Activated CD4-positive, alpha-beta T cell treated with anti-CD3 and anti-CD28 coated beads, Interleukin-2, amount 50 U/mL, for 24 hours (primary cell): ENCODE measurements at places on chromosomes 11 and 22.

DNA sequence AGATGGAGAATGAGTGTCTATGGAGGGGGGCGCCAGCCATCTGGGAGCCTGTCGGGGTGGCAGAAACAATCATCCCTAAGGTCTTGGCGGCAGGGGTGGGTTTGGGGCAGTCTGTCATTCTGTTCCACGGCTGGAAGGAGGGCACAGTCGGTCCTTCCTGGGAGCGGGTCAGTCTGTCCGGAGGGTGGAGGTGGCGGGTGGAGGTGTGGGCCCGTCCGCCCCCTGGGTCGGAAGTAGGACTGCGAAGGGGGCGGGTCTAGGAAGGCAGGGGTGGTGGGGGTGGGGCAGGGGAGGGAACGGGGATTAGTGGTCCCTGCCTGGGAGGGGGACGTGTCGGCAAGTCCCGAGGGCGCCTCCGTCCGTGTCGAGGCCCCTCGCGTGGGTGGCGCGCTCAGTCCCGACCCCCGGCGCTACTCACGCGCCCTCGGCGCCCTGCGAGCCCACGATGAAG lies 461 bp downstream of the TBC1D10A start:
- DNase-seq, result no peak

DNA sequence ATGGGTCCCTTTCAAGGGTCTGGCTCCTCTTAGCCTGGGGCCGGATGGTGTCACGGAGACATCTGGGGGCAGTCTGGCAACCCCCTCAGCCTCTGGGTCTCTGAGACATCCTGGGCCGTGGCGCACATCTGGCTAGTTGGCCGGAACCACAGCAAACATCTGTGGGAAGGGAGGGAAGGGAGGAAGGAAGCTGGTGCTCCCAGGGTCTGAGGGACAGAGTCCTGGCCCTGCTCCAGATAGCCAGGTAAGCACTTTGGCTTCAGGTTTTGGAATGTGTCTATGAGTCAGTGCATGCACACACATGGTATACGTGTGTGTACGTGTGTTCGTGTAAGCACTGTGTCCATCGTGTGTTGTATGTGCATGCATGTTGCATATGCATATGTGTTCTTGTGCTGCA lies 225.1 kb downstream of the MN1 start:
- no peak for DNase-seq

- peak; percentile 6 for DNase-seq
These were observed 282 bp downstream of the PC start for GRCh38 chr11:66957971-66958231.

- peak; percentile 42 for DNase-seq
These were observed 2.1 kb upstream of the CPT1A start for GRCh38 chr11:68843703-68844312.

DNA sequence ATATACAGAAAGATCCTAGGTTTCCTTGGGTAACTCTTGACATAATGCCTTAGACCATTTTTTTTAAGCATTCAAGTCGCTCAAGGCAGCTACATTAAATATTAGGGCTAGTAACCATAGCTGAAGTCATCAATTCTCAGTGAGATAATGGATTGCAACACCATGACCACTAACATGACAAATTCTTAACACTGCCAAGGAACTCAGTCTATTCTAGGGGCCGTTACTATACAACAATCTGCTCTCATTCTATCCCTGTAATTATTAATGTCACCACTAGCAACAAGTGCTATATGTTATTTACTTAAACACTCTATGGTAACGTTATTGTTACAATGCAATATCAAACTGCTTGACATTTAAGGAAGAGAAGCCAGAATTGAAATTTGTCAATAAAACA lies 3.2 kb upstream of the STK33 start:
- no peak for DNase-seq

DNA sequence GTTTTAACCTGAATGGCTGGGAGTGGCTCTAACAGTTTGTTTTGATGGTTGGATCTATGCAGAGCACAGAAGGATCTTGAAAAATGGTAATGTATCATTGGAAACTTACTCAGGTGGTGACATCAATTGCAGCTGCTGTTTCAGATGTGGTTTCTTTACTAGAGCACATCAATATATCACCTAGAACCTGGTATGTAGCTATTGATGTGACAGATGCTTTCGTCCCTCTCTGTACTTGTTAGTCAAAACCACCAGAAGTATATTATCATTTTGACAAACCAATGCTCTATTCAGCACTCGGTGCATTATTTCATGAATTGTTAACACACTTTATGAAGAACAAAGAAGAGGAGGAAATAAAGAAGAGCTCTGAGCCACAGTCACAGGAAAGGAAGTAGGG lies 26.6 kb upstream of the SCN3B start:
- no peak for DNase-seq

GRCh38 chr22:49411236-49411635 lies 416.4 kb downstream of the BRD1 start:
- no peak for DNase-seq

DNA sequence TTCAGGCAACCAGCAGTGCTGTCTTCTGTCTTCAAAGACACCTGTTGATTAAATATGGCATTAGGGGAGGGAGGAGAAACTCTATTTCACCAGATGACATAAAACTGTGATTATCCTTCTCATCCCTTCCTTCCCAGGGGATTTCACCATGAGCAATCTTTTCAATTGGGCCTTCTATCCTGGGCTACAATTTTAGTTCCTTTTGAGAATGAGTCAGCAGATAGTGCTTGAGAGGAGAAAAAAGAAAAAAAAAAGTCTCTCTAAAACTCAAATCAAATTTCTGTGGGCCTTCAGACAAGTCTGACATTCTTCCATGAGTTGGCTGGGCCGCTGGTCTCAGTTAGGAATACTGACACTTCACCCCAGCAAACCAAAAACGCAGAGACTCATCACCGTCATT lies 7.2 kb downstream of the FLI1 start:
- DNase-seq, result no peak

GRCh38 chr11:40391679-40392078 lies 1067.8 kb downstream of the LRRC4C start:
- no peak for DNase-seq

DNA sequence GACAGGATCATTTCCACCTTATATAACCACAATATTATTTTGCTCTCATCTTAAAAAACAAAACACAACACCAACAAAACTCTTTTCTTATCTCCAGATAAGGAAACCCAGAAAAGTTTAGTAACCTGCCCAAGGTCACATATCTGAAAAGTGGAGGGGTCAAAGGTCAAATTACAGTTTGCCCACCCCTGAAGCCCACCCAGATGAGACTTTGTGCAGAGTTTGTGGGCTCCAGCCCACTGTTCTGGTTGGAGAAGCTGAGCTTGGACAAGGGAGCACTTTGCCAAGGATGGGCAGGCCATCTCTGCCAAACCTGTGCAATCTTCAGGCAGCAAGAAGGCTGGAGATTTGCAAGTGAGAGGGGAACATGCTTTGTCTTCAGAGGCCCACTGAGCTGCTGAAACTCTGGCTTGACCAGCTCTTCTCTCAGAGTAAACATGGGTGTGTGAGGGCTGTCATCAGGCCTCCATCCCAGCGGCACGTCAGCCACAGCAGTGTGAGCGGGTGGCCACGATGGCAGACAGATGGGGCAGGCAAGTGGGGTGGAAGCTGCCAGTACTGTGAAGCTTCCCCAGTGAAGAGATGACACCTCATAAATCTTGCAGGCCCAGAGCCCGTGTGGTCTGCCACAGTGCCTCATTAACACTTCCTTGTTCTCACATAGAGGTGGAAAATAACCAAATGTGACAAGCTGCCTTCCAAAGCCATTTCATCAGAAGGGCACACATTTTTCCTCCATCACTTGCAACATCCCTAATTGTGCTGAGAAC lies 111.8 kb downstream of the CCDC81 start:
- no peak for DNase-seq

DNA sequence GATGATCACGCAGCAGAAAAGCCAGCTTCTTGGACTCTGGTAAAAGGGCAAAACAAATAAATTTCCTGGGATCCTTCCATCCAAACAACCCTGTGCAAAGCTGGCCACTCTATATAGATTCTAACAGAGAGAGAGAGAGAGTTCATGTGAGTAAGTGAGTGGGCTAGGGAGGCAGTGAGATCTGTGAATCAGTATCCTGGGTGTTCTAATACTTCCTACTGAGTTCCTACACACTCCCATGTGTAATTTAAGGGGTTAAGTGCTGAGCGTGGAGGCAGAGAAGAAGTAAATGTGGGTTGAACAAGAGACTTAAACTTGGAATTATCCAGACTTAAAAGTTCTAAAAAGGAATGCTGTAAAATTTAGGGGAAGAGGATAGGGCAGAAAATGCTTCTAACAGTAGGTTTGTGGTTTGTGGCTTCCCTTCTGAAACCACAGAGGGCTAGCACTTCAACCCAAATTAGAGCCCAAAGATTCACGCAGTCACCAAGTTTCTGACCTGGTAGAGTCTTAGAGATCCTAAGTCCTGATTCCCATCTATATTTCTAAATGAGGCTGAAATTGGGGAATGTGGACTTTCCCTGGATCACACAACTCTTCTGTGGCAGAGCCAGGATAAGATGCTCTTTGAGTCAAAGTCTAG lies 413.9 kb downstream of the TENM4 start:
- DNase-seq, result no peak

GRCh38 chr22:36497910-36498665 lies 8.8 kb downstream of the FOXRED2 start:
- no peak for DNase-seq

DNA sequence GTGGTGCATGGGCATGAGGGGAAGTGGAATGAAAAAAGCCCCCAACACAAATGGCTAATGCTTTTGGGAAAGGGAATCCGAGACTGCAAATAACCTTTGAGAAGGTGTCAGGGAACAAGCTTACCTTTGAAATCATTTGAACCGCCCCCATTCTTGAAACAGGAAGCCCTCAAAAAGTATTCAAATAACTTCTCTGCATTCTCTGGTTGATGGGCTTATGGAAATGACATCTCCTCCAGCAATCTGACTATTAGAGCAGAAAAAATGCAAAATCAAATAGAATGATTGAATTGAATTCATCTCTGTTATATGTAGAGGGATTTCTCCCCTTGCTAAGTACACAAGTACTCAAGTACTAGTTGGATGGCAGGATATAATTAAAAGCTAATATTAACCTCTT lies 409.9 kb downstream of the TMEM135 start:
- no peak for DNase-seq

DNA sequence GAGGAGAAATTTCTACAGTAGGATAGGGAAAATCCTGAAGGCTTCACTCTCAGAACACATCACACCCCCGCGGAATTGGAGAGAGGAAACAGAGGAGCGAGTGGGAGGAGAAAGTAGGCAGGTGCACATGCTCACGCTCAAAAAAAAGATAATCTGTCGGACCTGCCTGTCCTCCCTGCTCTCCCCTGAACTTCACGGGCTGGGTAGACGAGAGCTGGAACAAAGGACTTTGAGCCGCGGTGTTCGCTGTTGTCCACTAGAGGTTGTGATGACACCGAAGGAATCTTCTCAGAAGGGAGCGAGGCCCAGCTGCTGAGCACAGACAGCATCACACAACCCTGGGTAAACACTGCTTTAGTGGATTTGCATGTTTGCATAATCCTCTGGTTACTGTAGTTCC lies 5.0 kb downstream of the SEZ6L start:
- DNase-seq, result no peak

- no peak for DNase-seq
These were observed 33.4 kb upstream of the API5 start for GRCh38 chr11:43278193-43278956.

DNA sequence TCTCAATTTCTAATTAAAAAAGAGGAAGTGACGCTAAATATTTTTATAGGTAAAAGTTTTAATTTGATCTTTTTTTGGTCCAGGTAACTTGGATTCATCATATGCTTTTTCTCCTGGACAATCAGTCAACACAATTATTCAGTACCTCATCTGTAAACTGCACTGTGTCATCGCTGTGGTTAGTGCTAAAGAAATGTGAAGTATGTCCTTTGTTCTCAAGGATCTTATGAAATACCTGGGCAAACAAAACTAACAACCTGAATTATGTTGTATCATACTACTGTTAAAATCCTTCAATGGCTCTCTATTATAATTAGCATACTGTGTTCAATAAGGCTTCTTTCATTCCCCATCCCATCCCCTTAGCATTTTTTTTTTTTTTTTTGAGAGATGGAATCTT lies 19.9 kb upstream of the SCN3B start:
- no peak for DNase-seq

DNA sequence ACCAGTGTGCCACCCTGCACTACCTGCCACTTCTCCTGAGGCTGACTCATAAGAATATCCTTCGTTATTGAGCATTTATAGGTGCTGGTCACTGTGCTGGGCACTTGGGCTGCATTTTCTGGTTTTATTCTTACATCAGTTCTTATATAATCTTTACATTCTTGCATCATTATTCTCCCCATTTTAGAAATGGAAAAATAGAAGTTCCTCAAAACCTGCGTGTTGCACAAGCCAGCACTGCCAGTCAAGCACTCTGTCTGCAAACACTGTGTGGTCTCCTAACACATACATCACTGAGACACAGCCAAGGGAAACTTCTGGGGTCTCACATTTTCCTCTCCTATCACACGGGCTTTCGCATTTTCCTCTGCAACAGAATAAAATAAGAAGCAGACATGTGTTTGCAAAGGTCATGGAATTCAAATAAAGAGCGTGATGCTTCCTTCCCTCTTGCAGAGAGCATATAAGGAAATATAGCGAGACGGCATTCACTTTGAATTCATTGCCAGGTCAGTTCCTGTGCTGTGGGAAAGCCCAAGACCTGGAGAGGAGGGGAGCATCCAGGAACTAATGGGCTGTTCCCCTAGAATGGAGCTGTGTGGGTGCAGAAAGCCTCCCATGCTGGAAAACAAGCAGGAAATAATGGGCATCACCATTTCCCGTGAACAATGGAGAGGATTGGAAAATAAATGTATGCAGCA lies 73.9 kb upstream of the SEZ6L start:
- DNase-seq, result no peak

DNA sequence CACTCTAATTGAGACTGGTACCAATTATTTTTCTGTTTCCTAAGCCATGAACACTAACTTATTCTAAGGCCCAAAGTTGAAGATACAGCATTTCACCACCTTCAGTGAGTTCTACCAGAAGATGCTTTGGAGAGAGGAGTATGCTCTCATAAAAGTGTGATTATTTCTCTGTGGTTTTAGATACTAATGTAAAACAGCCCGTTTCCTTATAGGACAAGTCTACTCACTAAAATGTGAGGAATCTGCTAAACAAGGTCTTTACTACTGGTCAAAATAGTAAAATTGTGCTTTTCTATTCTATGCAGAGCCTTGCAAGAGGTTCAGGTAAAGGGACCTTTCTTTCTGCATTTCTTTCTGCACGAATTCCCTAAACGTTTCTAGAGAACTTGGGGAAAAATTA lies 2.4 kb downstream of the LGR4 start:
- DNase-seq, result no peak

DNA sequence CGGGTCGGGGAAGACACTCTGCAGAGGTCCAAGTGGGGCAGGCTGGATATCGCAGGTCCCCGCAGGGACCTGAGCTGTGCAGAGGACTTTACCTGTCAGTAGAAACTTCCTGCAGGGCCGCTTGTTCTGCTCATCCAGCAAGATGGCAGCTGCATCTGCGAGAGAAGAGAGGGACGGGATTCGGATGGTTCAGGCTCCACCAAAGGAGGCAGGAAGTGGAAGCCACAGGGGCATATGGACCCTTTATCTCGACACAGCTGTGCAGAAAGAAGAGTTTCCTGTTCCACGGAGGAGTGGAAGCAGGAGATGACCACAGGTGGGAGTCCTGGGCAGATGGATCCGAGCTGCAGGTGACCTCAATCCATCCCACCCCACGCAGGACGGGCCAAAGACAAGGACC lies 22.5 kb downstream of the CABP7 start:
- no peak for DNase-seq

GRCh38 chr11:17976651-17977050 lies 36.2 kb downstream of the SERGEF start:
- no peak for DNase-seq
